ENCODE measurements at places on chromosomes 2 and 18.

DNA sequence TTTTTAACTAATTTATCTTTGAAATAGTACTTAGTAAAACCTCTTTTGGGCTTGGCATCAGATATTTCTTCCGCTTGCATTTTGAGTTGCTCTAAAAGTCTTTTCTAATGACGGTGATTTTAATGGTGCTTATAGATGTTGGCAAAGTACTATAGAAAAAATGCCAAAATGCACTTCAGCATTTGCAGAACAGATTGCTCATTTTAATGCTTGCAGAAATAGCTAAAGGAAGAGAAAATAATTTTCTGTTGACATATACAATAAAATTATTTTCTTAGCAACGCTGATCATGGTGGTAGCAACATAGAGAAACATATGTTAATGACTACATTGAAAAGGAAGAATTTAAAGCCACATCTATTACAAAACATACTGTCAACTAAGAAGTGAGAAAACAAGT is 170.7 kb downstream of the STK39 start:
- no peak for DNase-seq

GRCh38 chr2:30422444-30423040 is 24.5 kb upstream of the LCLAT1 start:
- peak; percentile 32 for DNase-seq

DNA sequence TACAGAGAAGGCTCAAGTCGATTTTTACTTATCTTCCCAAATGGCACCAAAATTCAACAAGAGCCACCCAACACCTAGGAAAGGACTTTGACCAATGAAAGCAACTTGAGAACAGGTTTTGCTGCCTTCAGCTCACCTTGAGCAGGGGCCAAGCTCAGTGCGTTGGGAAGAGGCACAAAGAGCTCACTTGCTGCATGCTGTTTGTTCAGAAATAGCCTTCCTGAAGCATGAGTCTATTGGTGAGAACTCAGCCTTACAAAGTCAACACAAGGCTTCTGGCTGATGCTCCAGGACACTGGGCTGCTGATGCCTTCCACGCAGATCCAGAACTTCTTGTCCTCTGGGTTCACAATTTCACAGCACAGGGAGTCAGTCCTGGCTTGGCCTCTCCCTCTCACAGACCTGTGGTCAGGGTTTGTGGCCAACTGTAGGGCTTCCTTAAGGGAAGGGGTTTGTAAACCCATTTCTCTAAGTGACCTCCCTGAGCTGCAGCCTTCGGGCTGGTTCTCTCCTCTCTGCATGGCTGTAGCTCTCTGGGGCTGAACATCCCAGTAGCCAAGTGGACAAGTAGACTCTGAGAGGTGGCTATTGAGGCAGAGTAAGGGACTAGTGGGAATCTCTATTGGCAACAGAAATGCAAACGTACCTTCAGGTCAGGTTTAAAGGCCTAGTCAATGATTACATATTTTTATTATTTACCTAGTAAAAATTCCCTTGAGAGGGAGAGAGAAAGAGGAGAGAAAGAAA is 124.7 kb upstream of the GATA6 start:
- no peak for DNase-seq

- DNase-seq = no peak
These were observed 81.9 kb downstream of the SLC66A3 start for GRCh38 chr2:11237122-11237521.

DNA sequence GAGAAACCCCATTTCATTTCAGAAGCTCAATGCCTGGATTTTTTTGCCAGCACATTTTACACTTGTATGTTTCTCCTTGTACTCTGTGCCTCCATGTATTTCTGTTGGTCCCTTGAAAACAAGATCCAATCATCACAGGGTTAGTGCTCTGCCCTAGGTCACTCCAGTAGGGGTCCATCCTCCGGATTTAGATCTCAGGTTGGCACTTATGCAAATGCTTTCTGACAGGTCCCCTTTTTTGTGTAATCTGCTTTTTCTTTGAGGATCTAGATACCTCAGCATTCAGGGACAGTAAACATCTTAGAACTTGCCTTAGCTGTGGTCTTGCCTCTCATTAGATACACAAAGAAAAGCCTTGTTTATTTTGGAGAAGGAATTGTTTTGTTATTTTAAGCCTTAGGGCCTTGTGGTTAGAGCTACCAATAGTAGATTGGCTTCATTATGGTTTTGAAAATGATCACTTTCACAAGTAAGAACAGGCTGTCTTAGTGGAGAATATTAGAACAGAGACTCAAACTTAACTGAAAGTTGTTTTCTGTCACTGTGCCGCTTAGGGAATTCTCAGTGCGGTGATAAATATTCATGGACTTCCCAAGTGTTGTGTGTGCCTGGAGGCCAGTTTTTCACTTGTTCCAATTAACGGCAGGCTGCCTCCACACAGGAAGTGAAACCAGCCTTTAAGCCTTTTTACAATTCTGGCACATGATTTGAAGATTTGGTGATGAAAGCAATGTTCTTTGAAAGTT is 7.8 kb downstream of the MERTK start:
- DNase-seq = no peak

GRCh38 chr2:181995289-181995688 is 9.6 kb downstream of the PPP1R1C start:
- DNase-seq = no peak

- DNase-seq = no peak
These were observed 863.2 kb upstream of the CHAC2 start for GRCh38 chr2:52904355-52904891.

GRCh38 chr2:191230174-191230573 is 15.0 kb upstream of the MYO1B start:
- no peak for DNase-seq

DNA sequence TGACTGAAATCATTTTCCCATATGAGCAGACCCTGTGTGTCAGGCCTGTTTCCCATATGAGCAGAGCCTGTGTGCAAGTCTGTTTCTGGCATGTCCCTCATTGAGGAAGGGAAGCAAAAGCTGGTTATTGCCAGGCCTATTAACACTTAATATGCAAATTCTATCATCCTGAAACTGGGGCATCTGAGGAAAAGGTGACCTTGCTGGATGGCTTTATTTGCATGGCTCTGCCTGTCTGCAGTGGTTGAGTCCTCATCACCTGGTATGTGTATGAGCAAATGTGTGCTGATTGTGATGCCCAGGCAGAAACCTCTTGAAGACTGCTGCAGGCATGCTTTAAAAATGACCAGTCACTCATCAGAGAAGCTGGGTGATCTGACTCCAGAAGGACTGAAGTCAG is 31.2 kb downstream of the EIF4E2 start:
- no peak for DNase-seq

DNA sequence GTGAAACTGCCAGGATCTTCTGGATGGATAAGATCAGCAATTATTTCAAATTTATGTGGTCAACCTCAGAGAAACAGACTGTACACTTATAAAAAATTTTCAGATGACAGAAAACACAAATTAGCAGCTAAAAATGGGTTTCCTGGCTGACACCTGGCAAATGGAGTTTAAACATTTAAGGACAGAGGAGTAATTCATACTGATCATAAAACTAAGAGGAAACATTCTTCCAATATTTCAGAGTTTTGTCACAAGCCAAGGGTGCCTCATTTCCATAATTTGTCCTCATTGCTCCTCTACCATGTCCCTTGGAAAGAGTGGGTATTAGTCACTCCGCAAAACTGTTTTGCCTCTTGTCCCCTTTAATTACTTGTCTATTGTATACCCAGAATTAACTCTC is 70.2 kb downstream of the TMEFF2 start:
- DNase-seq = no peak

GRCh38 chr18:1528447-1528846 is 623.8 kb downstream of the ADCYAP1 start:
- DNase-seq = no peak

- DNase-seq = no peak
These were observed 44.8 kb downstream of the NAPG start for GRCh38 chr18:10570622-10571021.

DNA sequence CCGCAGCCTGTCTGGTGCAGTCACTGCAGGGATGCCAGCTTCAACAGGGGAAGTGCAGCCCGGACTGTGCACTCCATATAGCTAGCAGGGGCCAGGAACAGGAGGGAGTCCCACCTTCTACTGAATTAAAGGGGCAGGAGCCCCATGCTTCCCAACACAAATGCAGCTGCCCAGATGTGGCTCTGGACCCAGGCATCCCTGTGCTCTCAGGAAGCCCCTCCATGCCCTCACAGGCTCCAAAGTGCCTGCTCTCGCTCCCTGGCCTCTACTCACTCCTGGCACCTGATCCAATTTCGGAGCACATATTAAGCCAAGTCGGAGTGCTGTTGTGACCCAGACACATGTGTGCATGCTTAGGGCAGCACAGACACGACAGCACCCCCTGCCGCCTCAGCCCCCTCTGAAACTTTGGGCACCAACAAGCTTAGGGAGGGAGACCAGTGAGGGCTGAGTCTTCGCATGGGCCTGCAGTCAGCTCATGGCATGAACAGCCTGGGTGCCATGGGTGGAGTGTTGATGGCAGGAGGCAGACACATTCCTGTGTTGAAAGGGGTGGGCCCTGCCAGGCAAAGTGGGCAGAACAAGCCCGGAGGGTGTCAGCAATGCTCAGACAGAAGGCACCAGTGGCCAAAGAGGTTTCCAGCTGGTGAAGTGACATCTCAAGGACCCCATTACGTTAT is 83.5 kb downstream of the ZNF804A start:
- no peak for DNase-seq

DNA sequence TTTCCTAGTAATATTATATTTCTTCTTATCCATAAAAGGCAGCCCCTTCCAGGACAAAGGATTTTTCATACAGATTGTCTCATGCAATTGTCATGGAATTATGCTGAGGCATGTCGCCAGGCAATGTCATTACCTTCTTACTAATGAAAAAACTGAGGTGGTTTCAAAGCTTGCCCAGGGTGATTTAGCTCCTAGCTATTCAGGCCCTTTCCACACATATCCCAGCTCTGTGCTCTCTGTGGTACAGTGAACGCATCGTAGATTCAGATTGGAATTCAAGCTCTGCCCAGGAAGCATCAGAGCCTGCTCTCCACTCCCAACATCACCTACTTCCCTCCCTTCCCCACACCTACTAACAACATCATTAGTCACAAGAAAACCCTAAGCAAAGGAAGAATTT is 60.1 kb downstream of the ATP8B1 start:
- DNase-seq = no peak

DNA sequence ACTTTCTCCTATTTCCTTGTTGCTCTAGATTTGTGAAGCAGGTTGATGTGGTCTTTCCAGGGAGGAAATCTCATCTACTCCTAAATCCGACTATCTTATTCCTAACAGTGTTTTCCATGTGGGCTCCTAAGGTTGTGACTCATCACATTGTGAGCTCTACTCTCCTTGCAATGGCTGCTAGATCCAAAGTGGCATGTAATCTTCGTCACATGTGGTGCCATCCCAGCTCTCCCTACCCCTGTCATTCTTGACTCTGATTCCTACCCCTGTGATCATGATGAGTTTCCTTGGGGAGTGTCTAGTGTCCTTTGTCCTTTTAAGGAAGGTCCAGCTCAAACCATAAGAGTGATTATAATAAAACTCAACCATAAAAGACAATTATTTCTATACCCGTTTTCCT is 47.3 kb upstream of the GULP1 start:
- no peak for DNase-seq

- DNase-seq = no peak
These were observed 1101.0 kb upstream of the FANCL start for GRCh38 chr2:59342166-59342565.

Measured in GM18507 (cell line).